ENCODE measurements at places on chromosomes 7 and 10.

DNA sequence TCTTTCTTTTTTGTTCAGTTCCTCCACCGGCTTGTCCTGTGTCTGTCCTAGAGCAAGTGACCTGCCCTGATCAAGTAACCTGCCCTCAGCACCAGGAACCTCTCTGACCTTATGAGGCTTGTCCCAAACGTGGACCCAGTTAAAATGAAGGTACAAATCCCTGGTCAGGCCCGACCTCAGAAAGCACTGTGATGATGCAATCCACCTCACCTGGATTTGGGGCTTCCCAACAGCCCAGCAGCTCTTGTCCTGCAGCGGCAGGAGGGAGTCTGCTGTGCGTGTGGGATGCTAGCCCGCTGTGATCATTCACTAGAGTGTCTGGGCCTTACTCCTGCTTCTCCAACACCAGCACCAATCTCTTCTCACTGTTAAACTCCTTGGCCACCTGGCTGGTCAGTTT lies 11.2 kb downstream of the COL17A1 start:
- no peak for DNase-seq

DNA sequence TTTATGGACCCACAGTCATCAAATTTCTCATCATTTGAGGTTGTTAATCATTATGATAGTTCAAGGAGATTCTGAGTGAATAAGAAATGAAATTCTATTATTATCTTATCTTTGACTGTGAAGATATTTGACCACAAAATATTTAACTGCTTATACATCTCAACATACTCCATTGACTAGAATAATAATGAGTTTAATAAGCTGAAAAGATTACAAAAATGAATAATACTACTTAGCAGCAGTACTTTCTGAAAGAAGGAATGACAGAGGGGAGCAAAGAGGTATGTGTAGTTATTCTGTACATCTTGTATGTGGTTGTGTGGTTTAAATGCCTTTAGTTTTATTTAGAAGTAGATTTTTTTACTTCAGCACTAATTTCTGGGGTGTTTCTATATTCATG lies 214.2 kb downstream of the PRKG1 start:
- DNase-seq, result peak; percentile 35

- DNase-seq, result no peak
Measured at GRCh38 chr7:78571292-78571691, 772.7 kb downstream of the PHTF2 start.

DNA sequence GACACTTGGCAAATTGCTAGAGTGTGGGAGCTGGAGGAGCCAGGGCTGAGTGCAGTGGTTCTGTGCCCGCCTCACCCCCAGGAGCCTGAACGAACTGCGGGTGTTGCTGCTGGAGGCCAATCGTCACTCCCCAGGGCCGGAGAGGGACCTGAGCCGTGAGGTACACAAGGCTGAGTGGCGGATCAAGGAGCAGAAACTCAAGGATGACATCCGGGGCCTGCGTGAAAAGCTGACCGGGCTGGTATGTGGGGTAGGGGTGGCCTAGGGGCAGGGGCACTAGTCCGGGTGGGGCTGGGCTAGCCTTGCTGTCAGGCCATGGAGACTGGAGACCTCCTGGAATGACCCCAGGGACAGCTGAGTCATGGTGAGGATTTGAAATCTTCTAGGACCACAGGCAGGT lies 56.7 kb upstream of the GTF2IRD1 start:
- DNase-seq, result no peak

GRCh38 chr10:22648547-22648961 lies 65.8 kb downstream of the PIP4K2A start:
- DNase-seq, result peak; percentile 85

GRCh38 chr7:36758879-36759278 lies 34.6 kb upstream of the AOAH start:
- DNase-seq, result no peak

DNA sequence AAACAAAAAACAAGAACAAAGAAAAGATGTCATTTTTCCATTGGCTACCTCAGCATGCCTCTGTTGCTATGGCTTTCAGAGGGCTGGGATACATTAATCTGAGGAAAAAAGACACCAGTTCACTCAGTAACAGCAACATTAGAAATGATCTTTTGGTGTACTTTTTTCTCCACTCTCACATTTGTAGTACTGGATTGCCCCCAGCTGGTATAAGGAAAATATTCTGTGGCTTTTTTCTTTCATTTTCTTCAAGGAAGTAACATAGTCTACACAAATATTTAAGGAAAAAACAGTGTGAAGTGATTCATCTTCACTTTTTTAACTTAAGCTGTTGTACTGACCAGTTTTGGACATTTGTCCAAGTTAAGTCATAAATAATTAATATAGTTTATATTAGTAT lies 482.3 kb downstream of the SORCS1 start:
- DNase-seq, result peak; percentile 17

DNA sequence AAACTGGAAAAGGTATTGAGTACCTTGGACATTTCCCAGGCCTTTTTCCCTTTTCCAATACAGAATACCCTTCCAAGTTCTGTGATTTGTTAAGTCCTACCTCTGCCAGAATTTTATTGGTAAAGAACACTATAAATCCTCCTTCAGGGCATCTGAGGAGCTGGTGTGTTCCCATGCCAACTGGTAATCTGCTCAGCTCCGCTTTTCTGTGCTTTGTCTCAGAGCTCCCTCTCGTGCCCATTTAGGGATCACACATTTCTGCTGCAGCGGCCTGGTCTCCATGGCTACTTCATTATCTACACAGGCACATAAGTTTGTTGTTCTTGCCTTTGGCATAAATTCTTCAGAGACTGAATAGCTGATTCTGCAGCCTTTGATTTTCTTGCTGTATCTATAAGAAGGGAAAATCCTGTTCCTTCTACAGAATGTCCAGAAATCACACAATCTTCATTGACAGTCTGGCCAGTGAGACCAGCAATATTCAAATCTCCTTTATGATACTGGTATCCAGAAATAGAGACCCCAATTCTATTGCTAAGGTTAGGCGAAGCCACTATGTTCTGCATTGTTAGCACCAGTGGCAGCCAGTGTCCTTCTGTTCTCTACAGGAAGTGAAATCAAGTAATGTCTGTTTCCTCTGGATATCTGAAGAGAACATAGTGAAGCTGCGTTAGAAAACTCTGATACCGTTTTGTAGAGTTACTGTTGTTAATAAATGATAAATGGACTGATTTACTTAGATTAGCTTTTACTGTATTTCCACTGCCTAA lies 51.9 kb downstream of the DENND11 start:
- DNase-seq, result peak; percentile 77

DNA sequence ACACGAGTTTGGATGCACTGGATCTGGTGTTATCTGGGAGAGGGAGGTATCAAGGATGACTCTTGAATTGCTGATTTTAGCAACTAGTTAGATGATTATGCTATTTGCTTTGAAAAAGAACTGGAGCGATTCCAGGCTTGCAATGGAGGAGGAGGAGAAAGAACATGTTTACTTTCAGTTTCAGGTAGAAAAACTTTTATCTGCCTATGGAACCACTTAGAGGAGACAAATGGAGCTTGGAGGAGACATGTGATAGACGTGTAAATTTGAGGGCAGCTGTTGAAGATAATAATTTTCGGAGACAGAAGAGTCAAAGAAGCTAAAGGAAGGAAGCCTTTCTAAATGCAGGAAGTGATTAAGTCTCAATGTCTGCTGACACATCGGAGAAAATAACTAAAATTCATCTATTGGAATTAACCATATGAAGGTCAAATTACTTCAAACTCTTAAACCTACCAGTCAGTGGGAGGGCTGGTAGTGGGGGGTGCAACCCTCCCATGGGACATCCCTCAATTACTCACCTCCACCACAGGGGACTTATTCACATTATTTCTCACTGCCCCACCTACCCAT lies 56.4 kb upstream of the GNAI1 start:
- peak; percentile 20 for DNase-seq
